ENCODE measurements at places on chromosomes 2 and 18. TPM values are rescaled to one million over a fixed set of nuclear protein-coding genes. Genes with fewer than 3 reads are reported as not detected.

Gene CABLES1
- total RNA-seq = 4.2 TPM

Gene OSBPL6
- 0.58 TPM for total RNA-seq

Gene TET3
- total RNA-seq = 22.9 TPM

Gene STAT4
- total RNA-seq = 2.1 TPM

Gene RUFY4
- not detected for total RNA-seq

DNA sequence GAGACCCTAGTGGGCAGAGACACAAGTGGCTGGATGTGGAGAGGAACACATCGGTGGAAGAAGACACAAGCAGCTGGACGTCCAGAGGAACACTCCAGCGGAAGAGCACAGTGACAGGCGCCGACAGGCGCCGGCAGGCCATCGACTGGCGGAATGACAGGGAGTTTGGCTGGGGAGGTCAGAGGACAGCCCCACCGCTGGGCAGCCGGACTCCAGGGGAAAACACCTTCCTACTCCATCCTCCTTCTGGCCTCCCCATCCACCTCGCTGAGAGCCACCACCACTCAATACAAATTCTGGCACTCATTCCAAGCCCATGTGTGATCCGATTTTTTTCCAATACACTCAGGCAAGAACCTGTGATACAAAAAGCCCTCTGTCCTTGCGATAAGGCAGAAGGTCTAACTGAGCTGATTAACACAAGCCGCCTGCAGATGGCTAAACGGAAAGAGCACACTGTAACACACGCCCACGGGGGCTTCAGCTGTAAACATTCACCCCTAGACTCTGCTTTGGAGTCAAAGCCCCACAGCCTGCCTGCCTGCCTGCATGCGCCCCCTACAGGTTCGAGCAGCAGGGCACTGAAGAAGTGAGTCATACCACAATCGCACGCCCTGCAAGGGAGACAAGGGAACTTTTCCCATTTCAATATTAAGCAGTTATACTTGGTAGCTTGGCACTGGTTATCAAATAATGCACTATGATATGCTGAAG is 50.2 kb upstream of the LRP1B start:
- no peak for DNase-seq

Measured in colonic mucosa (tissue), 4 donors.